ENCODE measurements at places on chromosomes 11 and 22.

GRCh38 chr11:105969756-105970155, 52.3 kb downstream of the MSANTD4 start:
- no peak for DNase-seq

DNA sequence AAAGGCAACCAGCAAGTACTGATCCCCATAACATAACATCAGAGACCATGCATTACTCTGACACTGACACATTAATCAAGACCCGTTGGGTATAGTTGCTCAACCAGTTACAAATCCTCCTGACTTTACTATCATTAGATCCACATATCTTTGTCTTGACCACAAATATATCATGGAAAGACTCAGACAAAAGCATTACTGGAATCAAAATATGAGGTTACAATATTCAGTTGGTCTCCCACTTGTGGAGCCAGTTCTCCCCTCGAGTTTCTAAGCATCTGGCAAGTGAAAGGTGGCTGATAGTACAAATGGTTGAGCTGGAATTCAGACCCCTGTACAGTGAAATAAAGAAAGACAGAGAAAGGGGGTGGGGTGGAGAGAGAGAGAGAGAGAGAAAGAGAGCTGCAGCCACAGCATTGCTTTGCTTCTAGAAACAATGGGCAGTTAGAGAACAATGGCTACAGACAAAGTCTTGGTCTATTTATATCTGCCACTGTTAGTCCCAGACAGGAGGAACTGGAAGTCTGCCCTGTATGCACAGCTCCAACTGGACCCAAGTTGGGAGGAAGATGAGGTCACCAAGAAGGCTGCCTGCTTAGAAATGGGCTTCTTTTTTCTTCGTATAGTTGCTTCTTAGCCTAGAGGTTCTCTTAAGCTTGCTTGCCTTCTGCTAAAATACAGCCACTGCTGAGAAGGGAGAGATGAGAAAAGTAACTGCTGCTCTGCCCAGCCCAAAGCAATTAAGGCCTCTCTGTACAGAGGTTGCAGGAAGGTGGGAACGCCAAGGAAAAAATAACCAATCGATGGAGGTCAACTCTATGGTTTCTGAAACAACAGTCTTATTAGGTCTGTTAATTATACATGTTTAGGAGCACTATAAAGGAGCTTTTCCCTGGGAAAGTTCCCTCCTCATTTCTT, 85.5 kb downstream of the ETS1 start:
- DNase-seq: peak; percentile 67

DNA sequence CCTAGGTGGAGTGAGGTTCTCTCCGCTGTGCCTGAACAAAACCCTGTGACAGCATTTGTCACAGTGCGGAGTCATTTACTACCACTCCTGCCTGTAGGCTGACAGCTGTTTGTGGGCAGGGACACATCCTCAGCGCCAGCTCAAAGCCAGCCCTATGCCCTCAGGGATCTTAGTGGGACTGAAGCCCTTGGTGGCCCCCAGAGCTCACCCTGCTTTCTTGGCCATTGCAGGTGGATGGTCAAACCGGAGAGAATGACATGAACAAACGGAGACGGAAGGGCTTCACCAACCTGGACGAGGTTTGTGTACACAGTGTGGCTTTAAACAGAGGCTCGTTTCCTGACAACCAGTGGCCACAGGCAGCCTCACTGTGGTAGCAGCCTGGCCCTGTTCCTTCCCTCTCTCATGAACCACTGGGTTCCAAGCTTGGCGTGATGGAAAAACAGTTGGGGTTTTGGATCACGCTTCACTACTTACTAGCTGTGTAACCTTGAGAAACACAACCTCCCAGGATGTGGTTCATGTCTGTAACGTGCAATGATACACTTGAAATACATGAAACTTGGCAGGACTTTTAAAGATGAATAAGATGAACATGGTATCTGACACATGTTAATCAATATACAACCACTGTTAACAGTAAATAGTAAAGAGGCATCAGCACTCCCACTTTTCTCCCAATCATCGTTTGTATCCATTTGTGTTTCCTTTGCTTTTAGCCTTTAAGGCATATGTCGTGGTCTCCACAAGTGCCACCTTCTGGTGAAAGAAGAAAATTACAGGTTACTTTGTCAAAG, 125.8 kb downstream of the MICAL2 start:
- peak; percentile 74 for DNase-seq

DNA sequence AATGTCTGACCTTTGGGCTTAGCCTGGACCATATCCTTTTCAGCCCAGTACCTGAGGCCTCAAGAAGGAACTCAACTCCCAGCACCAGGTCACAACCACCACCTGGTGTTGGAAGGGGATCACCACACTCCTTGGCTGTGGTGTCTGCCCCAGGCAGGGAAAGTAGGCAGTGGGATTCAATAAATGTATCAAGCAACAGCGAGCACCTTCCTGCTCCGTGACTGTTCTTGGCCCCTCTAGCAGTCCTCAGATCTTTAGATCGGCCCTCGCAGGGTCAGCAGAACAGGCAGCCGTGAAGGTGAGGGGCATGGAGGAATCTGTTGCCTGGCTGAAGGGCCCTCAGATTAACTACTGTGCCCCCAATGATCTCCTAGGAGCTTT, 15.9 kb downstream of the ARFGAP2 start:
- DNase-seq: no peak

DNA sequence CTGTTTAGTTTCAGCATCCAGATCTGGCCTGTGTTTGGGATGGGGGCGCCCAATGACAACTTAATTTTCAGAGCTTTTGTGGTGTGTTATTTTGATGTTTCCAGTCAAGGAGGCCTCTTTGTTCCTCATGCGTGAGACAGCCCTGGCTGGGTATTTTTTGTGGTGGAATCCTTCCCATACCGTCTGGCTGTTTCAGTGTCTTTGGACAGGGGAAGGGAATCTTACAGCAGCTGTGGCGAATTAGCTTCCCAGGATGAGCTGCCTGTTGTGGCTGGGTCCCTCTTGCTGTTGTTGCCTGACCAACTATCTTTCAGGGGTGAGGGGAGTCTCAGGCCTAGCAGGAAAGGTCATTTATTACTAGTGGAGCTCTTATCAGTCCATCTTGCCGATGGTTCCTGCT, 138.8 kb downstream of the ARHGAP20 start:
- no peak for DNase-seq

DNA sequence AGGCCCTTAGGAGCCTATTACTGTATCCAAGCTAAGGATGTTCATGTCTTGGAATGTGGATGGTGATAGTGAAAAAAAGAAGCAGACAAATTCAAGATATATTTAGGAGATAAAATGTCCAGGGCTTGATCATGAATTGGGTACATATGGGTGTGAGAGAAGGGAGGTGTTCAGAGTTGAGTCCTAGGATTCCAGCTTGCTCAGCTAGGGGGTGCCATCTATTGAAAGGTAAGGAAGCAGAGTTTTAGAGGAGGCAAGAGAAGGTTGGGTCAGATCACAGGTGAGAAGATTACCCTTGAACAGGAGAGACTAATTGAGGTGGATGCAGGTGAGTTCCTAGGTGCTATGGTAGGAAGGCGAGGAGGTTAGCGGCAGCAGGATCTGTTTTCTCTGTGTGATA, 60.5 kb downstream of the GRAMD1B start:
- no peak for DNase-seq

DNA sequence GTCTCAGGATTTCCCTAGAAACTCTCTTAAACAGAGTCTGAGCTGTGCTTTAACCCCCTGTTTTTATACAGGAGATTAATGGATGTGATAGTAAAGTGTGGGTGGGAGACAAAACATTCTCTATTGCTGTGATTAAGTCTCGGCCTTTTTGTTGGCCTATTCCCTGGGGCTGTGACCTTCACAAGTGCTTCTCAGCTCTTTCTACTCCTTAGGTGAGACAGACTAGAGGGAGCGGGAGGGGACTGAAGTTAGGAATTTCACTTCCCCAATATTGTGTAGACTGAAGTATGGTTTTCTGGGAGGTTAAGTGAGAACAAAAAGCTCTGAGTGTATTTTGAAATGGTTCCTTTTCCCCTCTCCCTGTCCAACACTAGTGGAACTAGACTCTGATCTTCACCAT, 29.8 kb upstream of the OR8B8 start:
- DNase-seq: no peak

DNA sequence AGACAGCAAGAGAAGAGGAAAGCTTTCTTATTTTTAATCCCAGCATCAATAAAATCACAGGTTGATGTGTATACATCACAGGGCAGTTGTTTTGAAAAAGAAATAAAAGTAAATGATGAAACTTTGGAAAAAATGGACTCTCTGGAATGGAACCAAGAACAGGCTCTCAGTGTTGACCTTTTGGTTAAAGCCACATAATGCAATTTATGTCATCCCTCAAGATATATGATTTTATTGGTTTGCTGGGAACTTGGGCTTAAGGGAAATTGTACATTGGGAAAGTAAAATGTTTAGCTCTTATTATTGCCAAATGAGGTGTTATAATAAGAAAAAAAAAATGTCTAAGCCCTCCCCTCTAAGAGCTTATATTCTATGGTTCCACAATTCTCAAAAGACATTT, 139.8 kb upstream of the MTNR1B start:
- no peak for DNase-seq

DNA sequence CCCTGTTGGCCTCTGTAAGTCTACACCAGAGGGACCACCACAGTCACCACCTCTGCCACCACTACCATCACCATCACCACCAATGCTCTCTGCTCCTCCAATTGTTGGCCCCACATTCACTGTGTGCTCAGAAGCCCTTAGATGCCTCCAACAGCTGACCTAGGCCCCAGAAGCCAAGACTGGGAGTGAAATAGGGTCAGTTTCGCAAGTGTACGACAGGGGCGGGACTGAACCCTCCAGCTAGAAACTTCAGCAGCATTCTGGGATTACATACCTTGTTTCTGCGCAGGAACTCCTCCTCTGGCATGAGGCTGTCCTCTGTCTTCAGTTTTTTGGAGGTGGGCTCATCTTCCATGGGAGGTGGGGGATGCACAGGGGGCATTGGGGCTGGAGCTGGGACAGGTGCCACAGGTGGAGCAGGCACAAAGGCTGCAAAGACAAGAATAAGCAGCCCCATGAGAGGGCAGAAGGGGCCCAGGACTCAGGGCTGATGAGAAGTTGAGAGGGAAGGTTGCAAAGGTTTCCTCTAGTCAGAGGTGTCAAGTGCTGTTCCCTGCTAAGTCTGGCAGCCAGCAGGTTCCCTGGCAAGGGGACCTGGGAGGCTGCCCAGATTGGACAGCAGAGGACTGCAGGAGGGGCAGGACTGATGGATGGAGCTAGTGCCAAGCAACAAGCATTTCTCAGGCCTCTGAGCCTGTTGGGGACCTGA, 10.2 kb upstream of the TBC1D10A start:
- DNase-seq: no peak

DNA sequence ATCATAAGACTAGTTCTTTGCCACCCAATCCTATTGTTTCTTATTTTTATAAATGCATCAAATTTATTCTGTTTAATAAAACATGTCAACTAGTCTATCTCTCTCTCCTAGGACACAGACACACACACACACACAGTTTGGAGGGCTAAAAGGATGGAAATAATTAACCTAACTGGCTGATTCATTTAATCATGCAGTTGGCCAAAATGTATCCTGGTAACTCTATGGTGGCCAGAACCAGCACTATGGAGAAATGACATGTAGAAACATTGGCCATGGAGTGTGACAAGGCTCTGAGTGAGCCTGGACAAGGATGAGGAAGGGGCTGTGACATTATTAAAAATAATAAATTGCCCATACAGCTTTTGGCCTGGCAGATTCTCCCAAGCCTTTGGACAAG, 64.1 kb downstream of the CLPB start:
- no peak for DNase-seq

- no peak for DNase-seq
These were observed 14.1 kb downstream of the SLC25A1 start for GRCh38 chr22:19164425-19164824.

DNA sequence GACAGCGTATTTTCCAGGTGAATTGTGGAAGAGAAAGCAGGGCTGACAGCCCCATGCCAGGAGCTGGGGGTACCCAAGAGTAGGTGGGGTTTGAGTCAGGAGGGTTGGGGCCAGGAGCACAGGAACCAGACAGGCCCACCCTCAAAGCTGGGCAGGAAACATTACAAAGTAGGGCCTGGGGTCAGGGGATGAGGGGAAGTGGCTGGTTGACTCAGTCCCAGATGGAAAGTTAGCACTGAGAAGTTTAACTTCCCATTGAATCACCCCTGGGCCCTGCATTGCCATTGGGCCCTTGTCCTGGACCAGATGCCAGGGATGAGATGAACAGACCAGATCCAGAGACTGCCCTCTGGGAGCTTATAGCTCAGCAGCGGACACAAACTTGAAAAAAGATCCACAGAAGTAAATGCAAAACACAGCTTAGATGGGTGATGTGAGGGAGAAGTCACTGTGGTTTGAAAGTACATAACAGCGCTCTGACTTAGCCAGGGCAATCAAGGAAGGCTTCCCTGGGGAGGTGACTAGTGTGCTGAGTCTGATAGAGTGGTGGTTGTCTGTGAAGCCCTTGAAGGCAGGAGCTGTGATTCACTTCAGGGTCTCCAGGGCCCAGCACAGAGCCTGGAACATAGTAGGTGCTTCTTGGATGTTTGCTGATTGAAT, 2.2 kb downstream of the MAFF start:
- DNase-seq: peak; percentile 32

- no peak for DNase-seq
These were observed 28.6 kb downstream of the CAPN1 start for GRCh38 chr11:65210361-65210731.

- DNase-seq: no peak
These were observed 10.4 kb upstream of the AHNAK start for GRCh38 chr11:62556875-62557631.

DNA sequence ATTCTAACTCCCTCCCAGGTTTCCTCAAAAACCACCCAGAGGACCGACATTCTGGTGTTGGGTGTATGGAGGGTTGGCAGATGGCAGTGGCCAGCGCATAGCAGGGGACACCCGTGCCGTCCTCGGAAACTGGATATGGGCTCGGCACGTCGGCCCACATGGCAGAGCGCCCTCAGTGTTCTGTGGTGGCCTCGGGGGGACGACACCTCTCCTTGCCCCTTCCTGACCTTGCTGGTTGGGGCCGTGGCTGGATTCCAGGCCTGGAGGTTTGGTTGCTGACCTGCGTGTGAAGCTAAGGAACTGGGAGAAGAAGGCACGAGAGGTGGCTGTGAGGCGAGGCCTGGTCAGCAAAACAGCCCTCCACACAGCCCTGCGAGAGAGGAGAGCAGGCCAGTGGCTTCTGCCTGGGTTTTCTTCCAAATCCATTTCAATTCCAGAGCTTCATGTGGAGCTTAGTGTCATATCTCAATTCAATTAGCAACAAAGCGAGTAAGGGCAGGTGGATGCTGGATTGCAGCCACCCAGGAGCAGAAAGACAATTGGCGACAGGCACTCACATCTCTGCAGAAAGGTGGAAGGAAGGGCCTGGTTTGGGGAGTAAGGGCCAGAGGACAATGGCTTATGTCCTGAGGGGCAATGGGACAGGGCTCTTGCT, 478.4 kb downstream of the BRD1 start:
- no peak for DNase-seq

GRCh38 chr11:84319863-84320262, 1033.7 kb upstream of the CCDC90B start:
- no peak for DNase-seq

- no peak for DNase-seq
These were observed 16.3 kb downstream of the OR2AG2 start for GRCh38 chr11:6755303-6755952.

GRCh38 chr11:133343951-133344350, 188.3 kb downstream of the OPCML start:
- DNase-seq: no peak

- DNase-seq: no peak
These were observed 89.1 kb downstream of the SWAP70 start for GRCh38 chr11:9753021-9753420.

Data from left hindlimb (tissue), 1 donor.